ENCODE measurements at places on chromosomes 12 and 14.

DNA sequence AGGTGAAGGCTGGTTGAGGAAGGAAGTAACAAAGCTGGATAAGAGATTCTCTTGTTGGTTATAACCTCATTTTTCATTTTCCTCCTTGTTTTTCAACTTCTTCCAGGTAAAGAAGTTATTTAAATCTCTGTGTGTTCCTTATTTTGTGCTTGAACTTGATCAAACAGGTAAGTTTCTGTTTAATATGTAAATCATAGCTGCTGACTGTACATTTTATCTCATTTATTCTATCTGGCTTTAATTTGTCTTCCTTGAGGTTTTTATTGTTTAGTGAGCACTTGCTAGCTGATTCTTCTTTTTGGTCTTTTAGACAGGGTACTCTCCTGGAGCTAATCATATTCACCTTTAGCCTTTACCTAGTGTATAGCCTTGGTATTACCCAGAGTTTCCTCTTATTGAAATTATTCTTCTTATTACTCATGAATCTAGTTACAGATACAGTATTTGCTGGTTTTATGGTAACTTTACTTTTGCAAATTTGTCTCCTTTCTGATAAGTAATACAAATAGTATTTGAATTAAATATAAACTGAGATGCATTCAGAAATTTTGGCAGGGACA lies 42.4 kb downstream of the TXNRD1 start:
- DNase-seq = no peak

GRCh38 chr12:94803939-94804338 lies 153.6 kb upstream of the TMCC3 start:
- no peak for DNase-seq

- peak; percentile 92 for DNase-seq
These were observed 44.8 kb upstream of the NR2C1 start for GRCh38 chr12:95118138-95118787.

DNA sequence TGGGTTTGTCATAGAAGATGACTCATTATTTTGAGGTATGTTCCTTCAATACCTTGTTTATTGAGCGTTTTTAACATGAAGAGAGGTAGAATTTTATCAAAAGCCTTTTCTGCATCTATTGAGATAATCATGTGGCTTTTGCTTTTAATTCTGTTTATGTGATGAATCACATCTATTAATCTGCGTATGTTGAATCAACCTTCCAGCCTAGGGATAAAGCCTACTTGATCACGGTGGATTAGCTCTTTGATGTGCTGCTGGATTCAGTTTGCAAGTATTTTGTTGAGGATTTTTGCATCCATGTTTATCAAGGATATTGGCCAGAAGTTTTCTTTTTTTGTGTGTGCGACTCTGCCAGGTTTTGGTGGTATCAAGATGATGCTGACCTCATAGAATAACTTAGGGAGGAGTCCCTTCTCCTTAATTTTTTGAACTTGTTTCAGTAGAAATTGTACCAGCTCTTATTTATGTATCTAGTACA lies 602.6 kb downstream of the SNAPC1 start:
- DNase-seq = no peak

All from EH (cell line).